H1 (cell line): ENCODE measurements at places on chromosomes 4 and X. TPM values are rescaled to one million over a fixed set of nuclear protein-coding genes. Genes with fewer than 3 reads are reported as not detected.

The EGFL6 gene
- 0.93 and 1.0 TPM in 2 replicates for total RNA-seq

The SPANXN2 gene
- not detected in 2 replicates for total RNA-seq

The FAM47C gene
- total RNA-seq = not detected in 2 replicates

The RNF212 gene
- 3.4 and 3.9 TPM in 2 replicates for total RNA-seq

The PCDH19 gene
- total RNA-seq = 0.46 and 1.2 TPM in 2 replicates
